NCI-H524 treated with DMSO at 0.1 percent for 48 hours (cell line): ENCODE measurements at places on chromosomes 12 and 14.
A peak's percentile ranks its signal among the peaks of the same experiment; 100 is the strongest.

GRCh38 chr12:105831372-105831771, 307.4 kb downstream of the NUAK1 start:
- DNase-seq, result peak; percentile 90

DNA sequence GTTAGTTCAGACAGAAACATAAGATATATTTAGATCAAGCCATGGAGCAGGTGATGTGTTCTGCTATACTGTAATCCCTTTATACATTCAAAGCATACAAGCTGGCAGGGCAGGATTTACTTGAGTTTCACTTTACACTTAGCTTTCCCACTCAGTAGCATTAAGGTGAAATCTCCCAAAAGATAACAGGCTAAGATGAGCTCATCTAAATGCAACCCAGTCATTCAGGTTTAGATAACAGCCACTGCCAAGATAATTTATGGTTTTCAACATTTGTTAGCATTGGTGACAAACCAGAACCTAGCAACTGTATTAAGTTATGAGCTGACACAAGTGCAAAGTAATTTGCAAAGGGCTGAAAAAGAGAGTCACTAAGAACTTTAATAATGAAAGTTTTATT, 925.1 kb upstream of the ATXN7L3B start:
- no peak for DNase-seq

GRCh38 chr14:67620217-67620785, 581 bp downstream of the ARG2 start:
- DNase-seq, result no peak

DNA sequence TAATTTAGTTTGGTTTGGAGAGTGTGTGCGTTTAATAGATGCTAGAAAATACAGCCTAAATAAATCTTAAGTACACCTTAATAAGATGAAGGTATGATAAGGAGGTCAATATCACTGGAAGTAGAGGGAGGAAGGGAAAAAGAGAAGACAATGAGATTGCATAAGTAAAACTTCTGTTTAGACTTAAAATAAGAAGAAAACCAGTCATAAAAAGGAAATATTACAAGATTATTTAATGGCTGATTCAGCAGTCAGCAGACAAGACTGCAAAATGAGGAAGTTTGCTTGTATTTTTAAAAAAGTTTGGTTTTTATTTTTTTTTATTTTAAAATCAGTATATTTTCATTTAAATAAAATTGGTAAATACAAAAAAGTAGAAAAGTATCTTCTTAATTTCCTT, 3.2 kb downstream of the SLC38A6 start:
- no peak for DNase-seq

DNA sequence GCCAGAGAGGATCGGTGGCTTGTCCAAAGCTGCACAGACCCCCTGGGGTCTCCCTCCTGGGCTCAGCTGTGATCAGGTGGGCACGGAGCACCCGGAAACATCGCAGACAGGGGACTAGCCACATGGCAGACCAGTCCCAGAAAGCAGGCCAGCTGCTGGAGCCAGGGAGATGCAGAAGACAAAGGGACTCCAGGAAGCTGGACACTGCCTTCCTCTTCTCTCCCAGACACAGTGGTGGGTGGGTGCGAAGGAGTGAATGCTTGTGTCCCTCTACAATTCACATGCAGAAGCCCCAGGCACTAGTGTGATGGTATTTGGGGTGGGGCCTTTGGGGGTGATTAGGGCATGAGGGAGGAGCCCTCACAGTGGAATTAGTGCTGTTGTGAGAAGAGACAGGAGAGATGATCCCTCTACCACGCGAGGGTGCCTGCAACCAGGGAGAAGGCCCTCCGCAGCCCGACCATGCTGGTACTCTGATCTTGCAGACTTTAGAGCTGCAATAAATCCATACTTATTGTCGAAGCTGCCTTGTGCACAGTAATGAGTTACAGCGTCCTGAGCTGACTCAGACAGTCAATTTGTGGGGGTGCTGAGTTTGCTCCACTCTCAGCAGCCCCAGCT, 95.2 kb downstream of the CALM1 start:
- no peak for DNase-seq

GRCh38 chr12:18546399-18546798, 191.4 kb downstream of the PLCZ1 start:
- DNase-seq, result no peak

GRCh38 chr14:99628887-99629618, 15.9 kb upstream of the HHIPL1 start:
- peak; percentile 32 for DNase-seq

DNA sequence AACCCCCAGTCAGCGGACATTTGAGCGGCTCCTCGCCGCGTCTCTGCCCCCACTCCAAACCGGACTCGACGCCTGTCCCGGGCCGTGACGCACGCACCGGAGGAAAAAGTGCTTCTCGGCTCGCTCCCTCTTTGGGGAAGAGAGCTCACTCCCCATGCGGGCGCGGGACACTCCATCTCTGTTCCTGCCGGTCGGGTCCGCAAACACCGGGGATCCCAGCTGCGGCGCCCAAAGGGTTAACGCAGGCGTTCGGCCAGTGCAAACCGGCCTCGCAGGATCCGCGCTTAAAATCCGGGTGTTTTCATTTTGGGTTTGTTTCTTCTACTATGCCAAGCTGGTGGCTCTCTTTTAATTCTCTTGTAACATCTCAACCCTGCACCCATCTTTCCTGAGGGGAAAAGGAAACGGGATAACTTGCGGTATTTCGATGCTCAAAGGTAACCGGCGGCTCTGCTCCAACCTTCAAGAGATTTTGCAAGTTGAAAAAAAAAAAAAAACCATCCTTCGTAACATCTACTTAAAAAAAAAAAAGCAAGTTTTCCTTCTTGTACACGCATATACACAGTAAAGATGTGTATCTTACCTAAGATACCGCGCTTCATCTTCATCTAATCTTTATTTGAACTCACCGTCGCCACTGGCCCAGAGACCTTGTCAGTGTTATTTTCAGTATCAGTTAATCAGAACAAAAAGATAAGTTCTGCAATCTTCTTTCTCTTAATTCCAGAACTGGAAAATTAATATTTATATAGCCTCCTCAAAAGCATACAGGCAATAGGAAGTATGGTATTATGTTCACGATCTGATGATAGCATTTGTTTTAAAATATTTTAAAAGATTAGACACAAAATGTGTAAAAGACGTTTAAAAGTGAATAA, 1.6 kb upstream of the ATP2B1 start:
- no peak for DNase-seq

- no peak for DNase-seq
These were observed 30.4 kb upstream of the PLEKHG6 start for GRCh38 chr12:6280053-6280469.

DNA sequence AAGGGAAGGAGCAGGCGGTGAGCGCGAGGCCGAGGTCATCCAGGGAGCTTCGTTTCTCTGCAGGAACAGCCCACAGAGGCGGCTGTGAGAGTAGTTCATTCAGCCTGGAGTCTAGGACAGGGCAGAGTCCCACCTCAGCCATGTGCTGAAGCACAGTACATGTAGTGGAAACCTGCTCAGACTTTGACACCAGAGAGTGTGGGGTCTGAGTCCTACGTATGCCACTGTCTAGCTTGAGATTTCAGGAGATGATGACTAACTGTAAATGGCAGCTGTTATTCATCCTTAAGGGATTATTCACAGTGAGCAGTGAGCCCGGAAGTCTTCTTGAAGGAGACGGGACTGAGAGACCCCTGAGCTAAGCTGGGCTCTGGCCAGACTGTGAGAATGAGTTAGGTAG, 938 bp upstream of the SLC6A13 start:
- no peak for DNase-seq

DNA sequence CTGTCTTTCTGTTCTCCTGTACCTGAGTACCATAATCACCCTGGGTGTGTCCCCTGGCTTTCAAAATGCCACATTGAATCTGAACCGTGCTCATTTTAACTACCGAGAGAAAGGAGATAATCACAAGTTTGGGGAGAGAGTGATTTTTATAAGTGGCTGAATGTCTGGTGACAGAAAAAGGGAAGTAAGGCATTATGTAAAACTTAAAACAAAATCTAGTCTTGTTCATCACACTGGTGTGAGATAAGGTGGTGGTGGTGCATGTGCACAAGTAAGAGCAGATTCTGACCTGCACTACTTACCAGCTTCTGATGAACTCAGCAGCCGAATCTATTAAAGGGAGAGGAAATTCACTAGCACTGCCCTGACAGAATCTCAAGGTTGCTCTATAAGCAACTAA, 56.3 kb downstream of the SPPL3 start:
- DNase-seq, result no peak

DNA sequence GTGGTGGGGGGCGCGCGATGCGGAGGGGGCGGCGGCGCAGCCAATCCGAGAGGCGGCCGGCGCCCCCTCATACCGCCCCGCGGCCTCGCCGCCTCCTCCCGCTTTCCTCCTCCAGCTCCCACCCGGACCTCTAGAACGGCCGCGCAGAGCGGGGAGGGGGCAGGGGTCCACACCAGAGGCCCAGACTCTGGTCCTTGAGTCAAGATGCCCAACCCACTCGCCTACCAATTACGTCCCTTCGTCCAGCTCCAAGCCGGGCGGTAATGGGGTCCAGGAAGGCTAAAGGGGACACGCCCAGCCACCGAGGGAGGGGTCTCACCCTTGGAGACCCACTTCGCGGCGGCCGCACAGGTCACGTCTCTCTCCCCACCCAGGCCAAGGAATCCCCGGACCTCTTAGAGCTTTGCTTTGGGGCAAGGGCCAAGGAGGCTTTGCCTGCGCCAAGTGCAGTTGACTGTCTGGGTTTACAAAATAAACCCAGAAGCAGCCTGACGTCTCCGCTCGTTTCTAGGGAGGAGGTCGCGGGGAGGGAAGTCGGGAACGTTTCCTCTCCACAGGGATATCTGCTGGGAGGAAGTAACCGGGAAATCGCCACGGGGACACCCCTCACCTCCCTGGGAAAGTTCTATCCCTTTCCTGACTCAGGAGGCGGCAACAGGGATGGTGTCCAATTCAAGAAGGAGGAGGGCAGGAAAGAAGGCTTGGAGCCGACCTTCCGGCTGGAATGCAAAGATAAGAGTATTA, 394 bp upstream of the AMIGO2 start:
- DNase-seq, result peak; percentile 6

DNA sequence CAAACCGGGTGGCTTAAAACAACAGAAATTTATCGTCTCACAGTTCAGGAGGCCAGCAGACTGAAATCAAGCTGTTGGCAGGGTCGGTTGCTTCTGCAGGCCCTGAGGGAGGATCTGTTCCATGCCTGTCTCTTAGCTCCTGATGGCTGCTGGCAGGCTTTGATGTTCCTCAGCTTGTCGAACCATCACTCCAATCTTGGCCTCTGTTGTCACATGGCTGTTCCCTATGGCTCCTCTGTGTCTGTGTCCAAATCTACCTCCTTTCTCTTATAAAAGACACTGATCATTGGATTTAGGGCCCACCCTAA, 14.0 kb downstream of the NFATC4 start:
- DNase-seq, result no peak

DNA sequence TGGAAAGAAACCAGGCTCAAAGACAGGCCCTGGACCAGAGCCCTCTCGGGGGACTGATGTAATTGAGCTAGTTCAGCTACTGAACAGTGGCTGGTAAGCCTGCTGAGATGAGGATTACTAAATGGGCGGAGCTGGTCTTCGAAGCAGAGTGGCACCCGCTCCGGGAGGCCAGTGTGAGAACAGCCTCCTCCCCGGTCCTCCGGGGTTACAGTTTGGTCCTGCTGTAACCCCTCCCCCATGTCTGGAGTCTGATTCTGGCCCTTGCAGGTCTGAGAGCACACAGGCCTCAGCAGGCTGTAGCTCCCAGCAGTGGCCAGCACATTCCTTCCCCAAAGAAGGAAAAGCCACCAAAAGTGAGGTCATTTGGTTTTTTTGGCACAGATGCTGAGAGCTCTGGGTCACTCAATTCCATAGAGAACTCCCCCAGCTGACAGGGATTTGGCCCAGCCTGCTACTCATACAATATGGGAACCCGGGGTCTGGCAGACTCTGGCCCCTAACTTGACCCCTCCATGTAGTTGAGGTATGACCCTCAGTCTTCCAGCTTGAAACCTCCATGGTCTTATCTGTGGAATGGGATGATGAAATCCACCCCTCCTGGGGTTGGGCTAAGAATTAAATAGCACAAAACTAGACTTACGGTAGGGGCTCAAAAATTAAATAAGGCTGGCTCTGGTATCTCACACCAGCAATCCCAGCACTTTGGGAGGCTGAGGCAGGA, 39.0 kb downstream of the ACTN1 start:
- DNase-seq, result no peak

DNA sequence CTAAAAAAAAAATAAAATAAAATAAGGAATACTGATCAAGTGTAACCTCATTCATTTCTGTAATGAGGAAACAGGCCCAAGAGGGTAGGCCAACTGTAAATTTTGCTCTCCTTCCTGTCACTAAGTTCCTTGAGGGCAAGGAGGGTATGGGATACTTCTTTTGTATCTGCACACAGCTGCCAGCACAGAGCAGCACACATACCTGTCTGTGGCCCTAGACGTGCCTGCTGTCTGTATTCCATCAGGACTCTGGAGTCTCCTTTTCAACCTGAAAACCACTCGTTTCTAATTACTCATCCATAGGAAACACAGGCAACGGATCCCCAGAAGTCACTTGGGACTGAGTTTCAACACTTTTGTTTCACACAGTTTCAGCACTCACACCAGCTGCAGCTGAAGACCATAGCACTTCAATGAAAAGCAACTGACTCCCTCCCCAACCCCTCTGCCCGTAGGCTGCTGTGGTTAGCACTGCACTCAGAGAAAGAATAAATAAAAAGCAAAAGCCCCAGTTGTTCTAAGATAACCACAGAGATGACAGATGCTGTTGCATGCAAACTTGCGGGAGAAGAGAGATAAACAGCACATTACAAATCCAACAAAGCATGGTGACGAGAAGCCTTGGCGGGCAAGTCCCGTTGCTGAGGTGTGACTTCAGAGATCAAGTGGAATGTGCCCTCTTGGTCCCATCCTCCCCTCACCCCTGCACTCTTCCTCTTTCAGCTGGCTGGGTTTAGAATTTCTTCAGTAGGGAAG, 24.9 kb downstream of the CRACR2A start:
- DNase-seq, result no peak

DNA sequence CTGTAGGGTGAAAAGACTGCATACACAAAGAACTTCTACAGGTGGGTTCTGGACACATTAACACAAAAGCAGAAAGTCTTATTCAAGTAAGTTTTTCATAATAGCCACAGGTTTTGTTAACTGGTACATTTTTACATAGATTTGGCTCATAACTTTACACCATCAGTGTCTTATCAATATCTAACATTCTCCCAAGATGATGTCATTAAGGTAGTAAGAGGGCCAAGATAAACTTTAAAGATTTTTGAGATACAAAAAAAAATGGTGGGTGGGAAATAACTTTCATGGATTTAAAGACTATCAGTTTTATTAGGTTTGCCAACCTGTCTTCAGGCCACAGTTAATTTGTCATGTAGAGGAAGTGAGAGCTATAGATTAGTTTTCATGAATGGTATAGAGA, 1.7 kb downstream of the SUPT16H start:
- no peak for DNase-seq

GRCh38 chr14:95095996-95096395, 61.3 kb downstream of the DICER1 start:
- DNase-seq, result no peak

DNA sequence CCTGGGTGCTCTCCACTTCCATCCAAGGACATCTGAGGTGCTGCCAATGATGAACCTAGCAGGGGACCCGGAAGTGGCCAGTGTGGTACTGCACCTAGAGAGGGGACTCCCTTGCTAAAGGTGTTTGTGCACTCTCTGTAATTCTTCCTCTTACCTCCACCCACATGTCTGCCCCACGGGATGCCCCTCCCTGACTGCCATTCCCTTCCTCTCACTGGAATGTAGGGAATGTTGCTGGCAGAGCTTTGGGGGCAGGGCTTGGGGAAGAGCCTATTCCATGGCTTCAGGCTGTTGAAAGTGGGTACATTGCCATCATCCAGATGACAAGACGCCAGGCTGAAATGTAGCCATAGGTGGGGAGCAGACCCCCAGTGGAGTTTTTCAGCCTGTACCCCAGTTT, 153.2 kb downstream of the SMOC1 start:
- DNase-seq, result no peak

GRCh38 chr12:47189728-47190127, 110.0 kb upstream of the AMIGO2 start:
- DNase-seq, result no peak
